ENCODE measurements at places on chromosomes 5 and 9.

GRCh38 chr5:175520321-175520720, 42.0 kb downstream of the SFXN1 start:
- DNase-seq = no peak

DNA sequence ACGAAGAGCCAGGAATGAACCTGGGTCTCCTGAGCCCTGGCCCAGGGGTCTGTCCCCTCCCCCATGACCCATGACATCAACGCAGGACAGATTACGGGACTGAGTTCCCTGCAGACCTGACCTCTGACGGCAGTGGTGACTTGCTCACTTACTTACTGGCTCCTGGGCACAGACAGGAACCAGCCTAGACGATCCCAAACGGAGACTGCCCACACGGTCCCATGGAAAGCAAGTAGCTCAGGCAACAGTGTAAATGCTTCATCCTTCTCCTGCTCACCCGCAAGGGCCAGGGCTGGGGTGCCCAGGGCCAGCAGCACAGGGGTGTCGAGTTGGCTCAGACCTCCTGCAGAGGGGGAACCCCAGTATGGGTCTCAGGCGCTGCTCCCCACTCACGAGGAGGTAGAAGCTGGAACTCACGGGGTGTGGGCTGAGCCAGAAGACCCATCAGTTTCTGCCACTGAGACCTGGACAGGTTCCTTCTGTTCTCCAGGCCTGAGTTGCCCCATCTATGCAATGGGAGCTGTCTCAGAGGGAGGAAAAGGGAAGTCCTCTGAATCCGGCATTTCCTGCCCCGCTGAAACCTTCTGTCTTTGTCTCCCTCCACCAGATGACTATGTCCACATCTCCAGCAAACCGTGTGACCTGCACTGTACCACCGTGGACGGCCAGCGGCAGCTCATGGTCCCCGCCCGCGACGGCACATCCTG, 5.6 kb downstream of the ADAMTSL2 start:
- no peak for DNase-seq

DNA sequence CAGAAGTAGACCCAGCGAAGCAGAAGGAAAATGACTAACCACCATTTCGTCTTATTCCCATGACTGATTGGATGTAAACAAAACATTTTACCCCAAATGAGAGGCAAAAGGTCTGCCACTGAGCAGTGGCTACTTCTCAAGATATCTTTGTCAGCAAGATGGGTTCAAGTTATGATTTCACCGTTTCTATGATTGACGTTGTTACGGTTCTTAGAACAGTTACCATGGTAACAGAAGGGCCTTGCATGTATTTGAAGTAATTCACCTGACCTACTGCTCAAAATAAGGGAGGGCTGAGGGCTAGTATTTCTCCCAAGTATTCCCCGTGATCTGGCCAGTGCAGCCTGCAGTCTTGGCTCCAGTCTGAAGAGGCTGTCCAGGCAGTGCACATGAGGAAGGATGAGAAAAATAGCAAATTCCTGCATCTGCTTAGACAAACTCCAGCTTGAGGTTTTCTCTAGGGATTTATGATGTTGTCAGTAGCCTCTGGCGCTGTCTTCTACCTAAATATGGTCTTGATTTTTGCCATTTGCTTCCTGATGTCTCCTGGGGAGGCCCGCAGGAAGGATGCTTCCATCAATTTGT, 372.7 kb downstream of the TMEM38B start:
- no peak for DNase-seq

DNA sequence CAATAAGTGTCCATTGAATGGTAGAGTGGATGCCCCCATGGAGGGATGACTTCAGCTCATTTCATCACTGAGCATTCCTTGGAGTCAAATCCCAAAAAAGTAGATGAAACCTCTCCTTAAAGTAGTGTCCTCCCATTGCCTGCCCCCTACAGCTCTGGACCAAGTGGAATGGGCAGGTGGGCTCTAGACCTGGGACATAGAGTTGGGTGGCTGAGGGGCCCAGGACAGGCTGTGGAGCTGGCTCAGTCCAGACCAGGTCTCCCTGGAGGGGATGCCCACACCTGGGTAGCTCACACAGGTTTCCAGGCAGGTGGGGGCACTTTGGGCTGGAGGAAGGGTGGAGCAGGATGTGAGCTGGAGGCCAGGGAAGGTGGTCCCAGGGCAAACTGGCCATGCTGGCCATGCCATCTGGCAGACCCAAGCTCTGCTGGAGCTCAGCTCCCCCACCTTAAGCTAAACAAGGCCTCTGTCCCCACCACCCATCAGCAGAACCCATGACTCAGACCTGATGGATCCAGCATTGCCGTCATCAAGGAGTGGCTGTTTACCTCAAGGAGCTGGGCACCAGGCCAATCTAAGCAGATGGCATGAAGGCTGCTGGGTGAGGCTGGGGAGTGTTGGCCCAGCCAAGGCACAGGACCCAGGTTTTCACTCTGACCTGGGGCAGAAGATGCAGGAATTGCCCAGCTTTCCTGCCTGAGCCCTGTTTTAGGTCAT, 6.2 kb upstream of the SPINK4 start:
- no peak for DNase-seq

GRCh38 chr9:98839724-98840123, 32.3 kb downstream of the GALNT12 start:
- no peak for DNase-seq

DNA sequence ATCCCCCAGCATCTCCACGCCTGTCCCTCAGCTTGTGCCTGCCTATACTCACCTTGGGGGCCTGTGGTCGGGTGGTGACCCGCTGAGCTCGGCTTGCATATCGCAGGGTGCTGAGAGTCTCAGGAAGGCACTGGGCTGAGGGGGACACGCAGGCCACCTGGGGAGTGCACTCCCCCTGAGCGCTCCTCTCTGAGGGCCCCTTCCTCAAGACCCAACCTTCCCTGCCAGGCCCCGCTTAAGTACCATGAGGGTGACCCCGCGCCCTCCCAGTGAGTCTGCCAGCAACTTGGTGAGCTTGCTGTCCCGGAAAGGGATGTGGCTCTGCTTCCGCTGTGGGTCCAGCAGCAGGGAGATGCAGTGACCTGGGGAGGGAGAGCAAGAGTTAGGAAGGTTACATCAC, 4.1 kb downstream of the KIF12 start:
- DNase-seq = no peak

GRCh38 chr9:83199240-83199639, 136.3 kb upstream of the RASEF start:
- no peak for DNase-seq

GRCh38 chr9:130977811-130978221, 31.2 kb upstream of the LAMC3 start:
- no peak for DNase-seq

DNA sequence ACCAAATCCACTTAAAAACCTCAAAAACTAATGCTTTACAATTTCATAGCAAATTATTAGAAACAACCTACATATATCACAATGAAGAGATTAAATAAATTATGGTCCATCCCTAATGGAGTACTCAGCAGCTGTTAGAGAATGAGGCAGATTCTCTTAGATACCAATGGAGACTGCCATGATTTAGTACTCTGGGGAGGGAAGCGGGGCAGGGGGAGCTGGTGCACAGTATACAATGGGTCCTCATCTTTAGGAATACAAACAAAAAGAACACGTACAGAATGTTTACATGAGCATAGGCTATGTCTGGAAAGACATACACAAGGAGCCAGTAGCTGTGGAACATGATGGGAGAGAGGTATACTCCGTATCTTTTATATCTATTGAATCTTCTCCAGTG, 2.0 kb downstream of the LIFR start:
- no peak for DNase-seq

DNA sequence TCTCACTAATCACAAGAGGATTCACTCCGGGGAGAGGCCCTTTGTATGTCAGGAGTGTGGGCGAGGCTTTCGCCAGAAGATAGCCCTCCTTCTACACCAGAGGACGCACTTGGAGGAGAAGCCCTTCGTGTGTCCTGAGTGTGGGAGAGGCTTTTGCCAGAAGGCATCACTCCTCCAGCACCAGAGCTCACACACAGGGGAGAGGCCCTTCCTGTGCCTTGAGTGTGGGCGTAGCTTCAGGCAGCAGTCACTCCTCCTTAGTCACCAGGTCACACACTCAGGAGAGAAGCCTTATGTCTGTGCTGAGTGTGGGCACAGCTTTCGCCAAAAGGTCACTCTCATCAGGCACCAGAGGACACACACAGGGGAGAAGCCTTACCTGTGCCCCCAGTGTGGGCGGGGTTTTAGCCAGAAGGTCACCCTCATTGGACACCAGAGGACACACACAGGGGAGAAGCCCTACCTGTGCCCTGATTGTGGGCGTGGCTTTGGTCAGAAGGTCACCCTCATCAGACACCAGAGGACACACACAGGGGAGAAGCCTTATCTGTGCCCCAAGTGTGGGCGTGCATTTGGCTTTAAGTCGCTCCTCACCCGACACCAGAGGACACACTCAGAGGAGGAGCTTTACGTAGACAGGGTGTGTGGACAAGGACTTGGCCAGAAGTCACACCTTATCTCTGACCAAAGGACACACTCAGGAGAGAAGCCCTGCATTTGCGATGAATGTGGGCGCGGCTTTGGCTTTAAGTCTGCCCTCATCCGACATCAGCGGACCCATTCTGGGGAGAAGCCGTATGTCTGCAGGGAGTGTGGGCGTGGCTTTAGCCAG, 27.8 kb downstream of the NUTM2F start:
- DNase-seq = no peak

- no peak for DNase-seq
These were observed 111.3 kb downstream of the FBXO4 start for GRCh38 chr5:42036379-42036778.

DNA sequence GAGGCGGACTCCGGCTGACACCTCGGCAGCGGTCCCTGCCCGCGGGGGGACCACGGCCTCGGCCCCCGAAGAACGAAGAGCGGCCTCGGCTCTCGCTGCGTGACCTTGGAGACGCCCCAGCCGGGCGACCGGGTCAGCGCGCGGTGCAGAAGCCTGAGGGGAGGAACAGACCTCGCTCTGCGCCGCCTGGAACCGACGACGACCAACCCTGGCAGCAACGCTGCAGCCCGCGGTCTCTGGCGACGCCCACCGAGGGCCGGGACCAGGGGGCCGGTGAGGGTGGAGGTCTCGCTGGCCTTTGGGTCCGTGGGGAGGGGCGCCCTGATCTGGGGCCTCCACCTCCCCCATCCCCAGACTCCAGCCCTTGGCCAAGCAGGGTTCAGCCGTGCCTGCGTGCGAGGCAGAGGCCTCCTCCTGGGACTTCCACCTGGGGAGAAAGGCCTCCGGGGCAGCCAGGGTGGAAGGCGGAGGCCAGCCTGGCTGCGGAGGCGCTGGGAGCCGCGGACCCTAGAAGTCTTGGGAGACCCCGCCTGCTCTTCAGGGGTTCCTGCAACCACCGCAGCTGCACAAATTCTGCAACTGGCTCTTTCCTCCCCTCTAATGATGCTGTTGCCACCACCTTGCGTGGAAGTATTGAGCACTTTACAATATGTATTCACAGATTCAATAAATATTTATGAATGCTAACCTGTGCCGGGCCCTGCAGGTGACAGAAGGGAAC, 44.3 kb upstream of the SLC12A7 start:
- no peak for DNase-seq

GRCh38 chr9:126420643-126421564, 94.3 kb downstream of the MVB12B start:
- no peak for DNase-seq

DNA sequence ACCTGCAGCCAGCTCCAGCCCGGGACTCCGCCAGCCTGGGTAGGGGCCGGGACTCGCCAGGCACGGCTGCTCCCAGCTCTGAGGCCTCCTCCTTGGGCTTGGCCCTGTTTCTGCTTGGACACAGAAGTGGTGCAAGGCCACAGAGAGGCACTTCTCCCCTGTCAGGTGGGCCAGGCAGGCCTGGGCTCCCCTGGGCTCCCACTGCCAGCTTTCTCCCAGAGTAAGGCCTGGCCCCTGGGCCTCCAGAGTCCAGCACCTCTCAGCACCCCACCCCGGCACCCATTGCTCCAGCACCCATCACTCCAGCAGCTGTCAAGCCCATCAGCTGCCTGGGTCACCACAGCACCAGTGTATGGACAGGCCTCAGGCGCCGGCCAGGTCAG, 71.1 kb upstream of the LRRTM2 start:
- DNase-seq = no peak

- no peak for DNase-seq
These were observed 159.1 kb downstream of the PAX5 start for GRCh38 chr9:36874921-36875320.

GRCh38 chr9:134364391-134365114, 38.3 kb downstream of the RXRA start:
- DNase-seq = peak; percentile 8

GRCh38 chr5:162217037-162217436, 149.5 kb downstream of the GABRG2 start:
- DNase-seq = no peak

GRCh38 chr9:133199648-133200321, 9.3 kb downstream of the OBP2B start:
- no peak for DNase-seq

DNA sequence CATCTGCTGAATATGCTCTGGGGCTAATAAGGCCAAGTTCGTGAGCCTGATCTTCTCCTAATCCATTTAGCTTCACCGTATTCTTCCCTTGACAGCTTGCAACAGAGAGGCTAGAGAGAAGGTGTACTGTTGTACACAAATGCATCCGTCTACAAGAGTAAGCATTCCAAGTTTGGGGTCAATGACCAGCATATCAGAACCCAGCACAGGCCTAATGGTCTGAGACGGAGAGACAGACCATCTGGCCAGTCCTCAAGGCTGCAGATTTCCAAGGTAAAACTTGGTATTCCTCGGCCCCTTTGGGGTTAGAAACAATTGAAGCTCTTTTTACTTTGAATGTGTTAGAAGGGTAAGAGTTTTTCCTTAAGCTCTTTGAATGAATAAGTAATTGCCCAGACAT, 481.2 kb upstream of the KLF4 start:
- no peak for DNase-seq

- DNase-seq = no peak
These were observed 47.9 kb upstream of the SLC25A51 start for GRCh38 chr9:37951671-37952449.

DNA sequence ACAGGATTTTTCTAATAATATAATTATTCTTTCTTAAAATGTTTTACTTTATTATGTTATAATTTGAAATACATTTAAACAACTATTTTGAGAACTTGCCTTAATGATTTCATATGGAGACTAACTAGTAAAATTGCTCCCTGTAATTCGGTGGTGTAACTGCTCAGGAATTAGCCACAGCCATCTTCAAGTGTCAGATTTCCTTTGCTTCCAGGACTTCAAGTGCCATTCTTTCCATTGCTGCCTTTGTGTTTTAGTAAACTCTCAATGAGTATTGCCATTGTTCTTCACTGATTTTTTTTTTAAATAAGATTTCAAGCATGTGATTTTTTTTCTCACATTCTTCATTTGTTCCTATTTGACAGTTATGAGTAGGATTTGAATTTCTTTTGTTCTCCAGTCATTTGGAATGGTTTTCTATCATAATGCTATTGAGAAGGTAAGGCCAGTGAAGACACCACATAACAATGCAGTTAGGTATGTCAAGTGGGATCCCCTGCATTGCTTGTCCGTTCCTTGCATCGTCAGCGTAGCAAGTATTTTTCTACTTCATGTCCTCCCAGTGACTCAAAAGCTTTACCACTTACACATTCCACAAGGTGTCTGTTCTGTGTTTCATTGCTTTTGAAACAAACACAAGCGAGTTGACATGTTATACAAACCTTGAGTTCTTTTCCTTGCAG, 83.7 kb downstream of the LNPEP start:
- no peak for DNase-seq

GRCh38 chr5:168318240-168318639, 26.8 kb downstream of the WWC1 start:
- no peak for DNase-seq

- peak; percentile 14 for DNase-seq
These were observed 1.1 kb downstream of the CRAT start for GRCh38 chr9:129109537-129109903.
